ENCODE measurements at places on chromosomes 5 and 9. TPM values are rescaled to one million over a fixed set of nuclear protein-coding genes. Genes with fewer than 3 reads are reported as not detected.

Gene ZFAND5
- total RNA-seq = 92.1 TPM

Gene VDAC1
- total RNA-seq = 59.6 TPM

Gene DBH
- total RNA-seq = not detected

Gene LCN12
- total RNA-seq = 2.8 TPM

Gene GABRA1
- total RNA-seq = not detected

Gene NEUROG1
- not detected for total RNA-seq

Gene USP20
- 20.2 TPM for total RNA-seq

Gene PDCD1LG2
- 0.31 TPM for total RNA-seq

Gene DIPK1B
- 5.7 TPM for total RNA-seq

Gene KIF4B
- not detected for total RNA-seq

Gene BSPRY
- 22.0 TPM for total RNA-seq

Gene DDX4
- total RNA-seq = not detected

Gene FBLL1
- 1.5 TPM for total RNA-seq

GRCh38 chr5:146419696-146420095 is 27.4 kb upstream of the TCERG1 start:
- H3K36me3 ChIP-seq = no peaks in the 10 kb centered on the region
- H3K27ac ChIP-seq = no peak overlapping the region

GRCh38 chr5:93299681-93300308 is 281.2 kb downstream of the NR2F1-AS1 start:
- no peak overlapping the region for H3K27ac ChIP-seq
- H3K36me3 ChIP-seq = no peaks in the 10 kb centered on the region
- no peak overlapping the region for H3K4me3 ChIP-seq
- no peaks in the 10 kb centered on the region for H3K27me3 ChIP-seq

DNA sequence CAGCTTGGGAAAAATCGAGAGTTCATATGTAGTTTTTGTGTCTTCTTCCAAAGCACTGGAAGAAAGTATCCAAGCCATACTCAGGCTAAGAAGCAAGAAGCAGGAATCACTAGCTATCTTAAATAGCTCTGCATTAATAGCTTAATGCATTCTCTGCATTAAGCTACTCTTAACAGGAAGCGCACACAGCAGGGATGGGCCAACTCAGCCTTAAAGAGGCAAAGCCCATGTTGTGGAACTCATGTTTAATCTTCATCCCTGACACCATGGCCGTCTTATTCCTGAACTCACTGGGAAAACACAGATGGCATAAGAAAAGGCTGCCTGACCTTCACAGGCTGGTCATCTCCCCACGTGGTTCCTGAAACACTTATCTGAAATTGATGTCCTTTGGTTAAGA is 18.7 kb upstream of the ICE1 start:
- H3K36me3 ChIP-seq = no peaks in the 10 kb centered on the region
- H3K27ac ChIP-seq = no peak overlapping the region
- no peak overlapping the region for H3K4me3 ChIP-seq
- DNase-seq = no peak

GRCh38 chr9:74379718-74380117 is 117.4 kb upstream of the RORB start:
- H3K36me3 ChIP-seq = no peaks in the 10 kb centered on the region
- no peaks in the 10 kb centered on the region for H3K4me1 ChIP-seq
- peak; percentile 24 for DNase-seq

DNA sequence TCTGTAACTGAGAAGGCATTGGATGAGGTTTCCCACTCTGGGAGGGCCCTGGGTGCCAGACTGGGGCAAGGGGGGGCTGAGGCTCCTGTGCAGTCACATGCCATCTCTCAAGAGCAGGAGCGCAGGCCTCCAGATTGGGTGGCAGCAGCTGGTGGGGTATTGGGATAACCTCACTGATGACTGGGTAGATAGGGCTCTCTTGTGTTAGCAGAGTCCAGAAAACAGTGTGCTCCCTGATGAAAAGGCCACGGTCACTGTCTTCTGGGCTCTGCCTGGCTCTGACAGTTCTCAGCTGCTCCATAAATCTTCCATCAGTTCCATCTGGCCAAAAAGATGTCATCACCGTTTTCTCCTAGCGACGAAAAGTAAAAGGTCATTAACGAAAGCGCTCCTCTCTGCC is 21.8 kb upstream of the NKX2-5 start:
- no peak for DNase-seq
- no peaks in the 10 kb centered on the region for H3K36me3 ChIP-seq
- no peak overlapping the region for H3K4me3 ChIP-seq
- H3K27me3 ChIP-seq = no peaks in the 10 kb centered on the region

DNA sequence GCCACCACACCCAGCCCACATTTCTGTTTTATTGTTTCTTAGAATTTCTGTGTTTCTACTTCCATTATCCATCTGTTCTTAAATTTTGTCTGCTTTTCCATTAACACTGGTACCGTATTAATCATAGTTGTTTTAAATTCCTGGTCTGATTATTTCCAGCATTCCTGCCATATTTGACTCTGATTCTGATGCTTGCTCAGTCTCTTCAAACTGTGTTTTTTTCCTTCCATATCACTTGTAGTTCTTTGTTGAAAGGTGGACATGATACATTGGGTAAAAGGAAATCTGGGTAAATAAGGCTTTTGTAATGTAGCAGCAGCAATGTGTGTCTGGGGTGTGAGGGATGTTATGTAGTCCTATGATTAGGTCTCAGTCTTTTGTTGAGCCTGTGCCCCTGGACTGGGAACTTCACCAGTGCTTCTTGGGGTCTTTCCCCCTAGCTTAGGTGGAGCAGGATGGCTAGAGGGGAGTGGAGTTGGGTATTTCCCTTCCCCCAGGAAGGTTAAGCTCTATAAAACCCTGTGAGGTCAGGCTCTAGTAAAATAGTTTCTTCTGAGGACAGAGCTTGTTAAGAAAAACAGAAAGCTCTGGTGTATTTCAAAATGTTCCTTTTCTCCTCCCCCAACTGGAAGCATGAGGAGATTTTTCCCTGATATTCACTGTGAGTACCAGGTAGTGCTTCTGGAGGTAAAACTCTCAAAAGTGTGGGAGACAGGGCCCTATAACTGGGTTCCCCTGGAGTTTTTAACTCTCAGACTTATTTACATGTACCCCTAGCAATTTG is 10.1 kb upstream of the TMOD1 start:
- H3K27ac ChIP-seq = no peak overlapping the region
- DNase-seq = no peak
- no peaks in the 10 kb centered on the region for H3K4me1 ChIP-seq
- no peaks in the 10 kb centered on the region for H3K36me3 ChIP-seq

DNA sequence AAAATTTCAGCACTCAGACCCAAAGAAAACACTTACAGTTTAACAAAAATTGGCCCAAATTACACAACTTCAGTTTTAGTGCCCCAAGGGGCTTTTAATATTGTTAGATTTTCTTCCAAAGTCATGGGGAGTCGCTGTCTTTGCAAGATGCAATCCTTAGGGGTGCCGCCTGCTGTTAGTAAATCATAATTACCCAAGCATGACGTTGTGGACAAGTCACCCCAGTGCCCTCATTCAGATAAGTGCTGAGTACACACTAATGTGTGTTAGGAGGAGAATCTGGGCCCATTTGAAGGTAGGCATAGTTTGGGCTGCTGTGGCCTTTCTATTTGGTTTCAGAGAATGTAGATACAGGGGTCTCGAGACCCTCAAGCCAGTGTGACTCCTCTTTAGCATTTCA is 138.1 kb downstream of the SV2C start:
- DNase-seq = no peak
- H3K36me3 ChIP-seq = no peaks in the 10 kb centered on the region
- no peaks in the 10 kb centered on the region for H3K4me1 ChIP-seq
- no peaks in the 10 kb centered on the region for H3K27me3 ChIP-seq
- no peak overlapping the region for H3K4me3 ChIP-seq

DNA sequence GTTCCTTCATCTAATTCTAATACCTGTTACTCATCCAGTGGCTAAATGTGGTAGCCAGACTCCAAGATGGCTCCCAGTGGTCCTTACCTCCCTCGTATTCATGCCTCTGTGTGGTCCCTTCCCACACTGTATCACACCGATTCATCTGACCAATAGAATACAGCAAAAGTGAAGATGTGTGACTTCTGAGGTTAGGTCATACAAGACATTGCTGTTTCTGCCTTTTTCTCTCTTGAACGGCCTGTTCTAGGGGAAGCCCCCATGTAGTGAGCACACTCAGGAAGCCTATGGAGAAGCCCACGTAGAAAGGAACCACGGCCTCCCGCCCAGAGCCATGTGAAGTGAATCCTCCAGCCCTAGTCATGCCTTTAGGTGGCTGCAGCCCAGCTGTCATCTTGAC is 9.4 kb upstream of the C5 start:
- H3K4me1 ChIP-seq = no peaks in the 10 kb centered on the region
- H3K27ac ChIP-seq = no peak overlapping the region
- H3K36me3 ChIP-seq = no peaks in the 10 kb centered on the region
- H3K4me3 ChIP-seq = no peak overlapping the region
- no peak for DNase-seq

- no peak overlapping the region for H3K27ac ChIP-seq
- no peak for DNase-seq
- H3K36me3 ChIP-seq = no peaks in the 10 kb centered on the region
- H3K27me3 ChIP-seq = no peaks in the 10 kb centered on the region
- H3K4me3 ChIP-seq = no peak overlapping the region
- H3K4me1 ChIP-seq = no peaks in the 10 kb centered on the region
Observed at GRCh38 chr5:114504560-114504959, 142.7 kb downstream of the KCNN2 start.

GRCh38 chr5:38323645-38324295 is 65.4 kb downstream of the EGFLAM start:
- no peaks in the 10 kb centered on the region for H3K4me1 ChIP-seq
- H3K27ac ChIP-seq = no peak overlapping the region

GRCh38 chr5:137072361-137073115 is 426.6 kb downstream of the SPOCK1 start:
- no peak overlapping the region for H3K4me3 ChIP-seq
- no peaks in the 10 kb centered on the region for H3K27me3 ChIP-seq

DNA sequence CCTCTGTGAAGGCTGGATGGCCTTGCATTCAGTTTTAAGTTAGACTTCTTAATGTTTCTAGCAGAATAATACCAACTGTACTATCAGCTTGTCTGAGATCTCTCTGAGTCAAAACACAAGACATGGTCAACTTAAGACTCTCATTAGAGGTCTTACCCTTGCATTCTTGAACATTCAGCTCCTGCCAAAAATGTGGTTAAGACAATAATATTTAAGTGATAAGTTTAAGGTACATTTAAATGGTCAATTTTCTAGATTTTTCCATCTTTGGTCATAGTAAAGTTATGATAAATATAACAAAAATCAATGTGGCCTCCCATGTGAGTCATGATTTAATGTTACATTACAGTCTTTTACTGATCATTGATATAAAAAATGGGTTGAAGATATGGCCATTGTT is 75.0 kb downstream of the NR2F1 start:
- no peak overlapping the region for H3K4me3 ChIP-seq
- no peaks in the 10 kb centered on the region for H3K27me3 ChIP-seq
- no peak overlapping the region for H3K27ac ChIP-seq
- no peaks in the 10 kb centered on the region for H3K4me1 ChIP-seq
- no peaks in the 10 kb centered on the region for H3K36me3 ChIP-seq
- no peak for DNase-seq

GRCh38 chr5:127326431-127326830 is 35.8 kb downstream of the MEGF10 start:
- H3K27me3 ChIP-seq = no peaks in the 10 kb centered on the region
- no peaks in the 10 kb centered on the region for H3K36me3 ChIP-seq
- no peaks in the 10 kb centered on the region for H3K4me1 ChIP-seq
- H3K4me3 ChIP-seq = no peak overlapping the region
- DNase-seq = no peak

DNA sequence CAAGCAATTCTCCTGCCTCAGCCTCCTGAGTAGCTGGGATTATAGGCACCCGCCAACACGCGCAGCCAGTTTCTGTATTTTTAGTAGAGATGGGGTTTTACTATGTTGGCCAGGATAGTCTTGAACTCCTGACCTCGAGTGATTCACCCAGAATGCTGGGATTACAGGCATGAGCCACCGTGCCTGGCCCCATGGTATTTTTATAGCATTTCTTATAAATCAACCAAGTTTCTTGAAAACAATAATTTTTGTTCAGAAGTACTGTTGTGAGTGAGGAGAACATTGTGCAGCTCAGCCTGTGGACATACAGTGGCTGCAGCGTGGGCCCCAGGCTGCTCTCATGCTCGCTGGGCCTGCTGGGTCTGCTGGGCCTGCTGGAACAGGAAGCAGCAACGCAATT is 45.3 kb downstream of the MAP1B start:
- H3K4me1 ChIP-seq = no peaks in the 10 kb centered on the region
- DNase-seq = no peak
- H3K36me3 ChIP-seq = no peaks in the 10 kb centered on the region
- no peak overlapping the region for H3K27ac ChIP-seq

GRCh38 chr9:98256756-98257155 is 1.3 kb upstream of the TBC1D2 start:
- H3K4me1 ChIP-seq = no peaks in the 10 kb centered on the region
- H3K27me3 ChIP-seq = no peaks in the 10 kb centered on the region
- H3K36me3 ChIP-seq = no peaks in the 10 kb centered on the region
- H3K27ac ChIP-seq = no peak overlapping the region

GRCh38 chr9:11973011-11973410 is 720.2 kb upstream of the TYRP1 start:
- H3K4me1 ChIP-seq = no peaks in the 10 kb centered on the region
- no peaks in the 10 kb centered on the region for H3K27me3 ChIP-seq
- no peak for DNase-seq
- no peak overlapping the region for H3K4me3 ChIP-seq
- H3K27ac ChIP-seq = no peak overlapping the region

- no peak overlapping the region for H3K27ac ChIP-seq
- H3K4me1 ChIP-seq = no peaks in the 10 kb centered on the region
- no peaks in the 10 kb centered on the region for H3K27me3 ChIP-seq
- no peaks in the 10 kb centered on the region for H3K36me3 ChIP-seq
- H3K4me3 ChIP-seq = no peak overlapping the region
Observed at GRCh38 chr9:114988962-114989599, 58.7 kb upstream of the TNFSF8 start.

- no peaks in the 10 kb centered on the region for H3K27me3 ChIP-seq
- no peak overlapping the region for H3K27ac ChIP-seq
- no peak for DNase-seq
- no peak overlapping the region for H3K4me3 ChIP-seq
- H3K36me3 ChIP-seq = no peaks in the 10 kb centered on the region
- H3K4me1 ChIP-seq = no peaks in the 10 kb centered on the region
Observed at GRCh38 chr9:134500931-134501760, 140.5 kb upstream of the COL5A1 start.

DNA sequence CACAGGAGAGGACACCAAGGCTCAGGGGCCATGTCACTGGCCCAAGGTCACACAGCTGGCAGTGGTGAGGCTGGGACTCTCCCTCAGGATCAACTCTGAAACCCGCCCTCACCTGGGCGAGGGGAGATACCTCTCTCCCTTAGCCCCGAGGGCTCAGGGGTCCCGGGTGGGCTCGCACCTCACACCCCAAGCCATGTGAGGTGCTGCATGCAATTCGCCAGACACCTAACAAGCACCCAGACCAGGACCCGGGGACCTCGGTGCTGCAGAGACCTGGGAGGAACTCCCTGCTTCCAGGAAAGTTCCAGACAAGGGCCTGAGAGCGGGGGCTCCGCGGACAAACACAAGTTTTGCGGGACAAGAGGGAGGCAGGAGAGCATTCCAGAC is 19.3 kb downstream of the BRD3 start:
- H3K27me3 ChIP-seq = no peaks in the 10 kb centered on the region
- no peak overlapping the region for H3K27ac ChIP-seq
- H3K4me1 ChIP-seq = no peaks in the 10 kb centered on the region
- H3K4me3 ChIP-seq = no peak overlapping the region
